ENCODE measurements at places on chromosomes 16 and 17.

- no peak for DNase-seq
Observed at GRCh38 chr16:79469999-79470398, 130.5 kb downstream of the MAF start.

DNA sequence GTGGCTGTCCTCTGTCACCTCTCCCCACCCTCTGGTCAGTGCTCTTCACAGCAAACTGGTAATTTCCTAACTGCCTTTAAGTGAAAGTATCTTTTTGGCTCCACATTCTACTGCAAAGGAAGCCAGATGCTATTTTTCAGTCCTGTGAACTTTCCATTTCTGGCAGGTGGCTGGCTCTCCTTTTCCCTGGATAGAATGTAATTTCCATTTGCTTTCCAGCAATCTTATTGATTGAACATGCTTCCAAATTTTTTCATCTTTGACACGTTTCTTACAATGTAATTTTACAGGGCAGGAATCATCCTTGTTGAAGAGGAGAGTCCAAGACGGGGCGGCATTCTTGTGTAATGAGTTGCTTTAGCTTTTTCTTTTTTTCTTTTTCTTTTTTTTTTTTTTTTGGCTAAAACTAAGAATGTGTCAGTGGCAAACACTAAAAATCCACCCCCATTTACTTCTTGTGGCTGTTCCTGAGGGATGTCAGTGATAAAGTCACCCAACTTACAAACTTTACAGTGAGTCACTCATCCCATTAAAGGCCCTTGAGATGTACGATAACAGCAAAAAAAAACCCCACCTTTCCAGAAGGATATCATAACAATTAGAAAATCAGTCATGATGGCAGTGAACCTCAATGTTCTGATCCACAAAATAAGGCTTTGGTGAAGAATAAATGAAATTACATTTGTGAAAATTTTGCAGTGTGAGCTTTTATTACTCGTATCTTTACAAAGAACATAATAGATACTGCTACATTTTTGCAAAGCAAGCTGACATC is 29.4 kb upstream of the PRKCA start:
- no peak for DNase-seq

- DNase-seq = no peak
Observed at GRCh38 chr16:1455190-1456171, 11.1 kb upstream of the CCDC154 start.

DNA sequence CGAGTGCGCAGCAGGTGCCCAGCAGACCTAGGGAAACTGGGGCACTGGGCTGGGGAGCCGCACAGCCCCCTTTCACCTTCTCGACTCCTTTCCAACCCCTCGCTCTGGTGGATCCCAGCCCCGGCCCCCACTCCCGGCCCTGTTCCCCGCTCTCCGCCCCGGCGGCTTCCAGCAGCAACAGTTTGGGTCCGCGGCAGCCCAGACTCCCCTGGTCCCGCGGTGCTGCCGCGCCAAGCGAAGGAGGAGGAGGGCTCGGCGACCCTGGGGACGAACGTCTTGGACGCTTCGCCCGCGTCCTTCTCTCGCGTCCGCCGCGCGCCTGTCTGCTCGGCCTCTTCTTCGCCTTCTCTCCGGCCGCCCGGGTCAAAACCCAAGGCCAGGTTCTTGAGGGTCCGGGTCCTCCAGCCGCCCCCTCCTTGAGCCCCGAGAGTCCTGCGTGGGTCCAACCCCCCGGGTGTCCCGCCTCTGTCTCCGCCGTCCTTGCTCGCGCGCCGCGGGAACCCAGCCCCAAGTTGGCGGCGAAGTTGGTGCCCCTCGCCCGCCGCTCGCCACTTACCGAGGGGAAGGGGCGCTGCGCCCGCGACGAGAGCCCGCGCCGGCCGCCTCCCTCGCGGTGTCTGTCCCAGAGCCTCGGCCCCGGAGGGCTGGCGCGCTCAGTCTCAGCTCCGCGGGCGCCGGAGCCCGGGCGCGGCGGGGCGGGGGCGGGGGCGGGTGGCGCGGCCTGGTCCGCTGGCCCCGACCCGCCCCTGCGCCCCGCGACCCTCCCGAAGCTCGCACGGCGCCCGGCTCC is 1.4 kb upstream of the GRIN2C start:
- DNase-seq = no peak

GRCh38 chr16:86018487-86018886 is 119.5 kb downstream of the IRF8 start:
- DNase-seq = no peak

- no peak for DNase-seq
Observed at GRCh38 chr17:2723505-2723996, 12.0 kb upstream of the CLUH start.

GRCh38 chr17:55577687-55578086 is 66.4 kb upstream of the SMIM36 start:
- DNase-seq = no peak

GRCh38 chr16:85037050-85037410 is 9.4 kb downstream of the KIAA0513 start:
- DNase-seq = peak; percentile 67

- peak; percentile 80 for DNase-seq
Observed at GRCh38 chr17:3852561-3852960, 6.5 kb upstream of the NCBP3 start.

DNA sequence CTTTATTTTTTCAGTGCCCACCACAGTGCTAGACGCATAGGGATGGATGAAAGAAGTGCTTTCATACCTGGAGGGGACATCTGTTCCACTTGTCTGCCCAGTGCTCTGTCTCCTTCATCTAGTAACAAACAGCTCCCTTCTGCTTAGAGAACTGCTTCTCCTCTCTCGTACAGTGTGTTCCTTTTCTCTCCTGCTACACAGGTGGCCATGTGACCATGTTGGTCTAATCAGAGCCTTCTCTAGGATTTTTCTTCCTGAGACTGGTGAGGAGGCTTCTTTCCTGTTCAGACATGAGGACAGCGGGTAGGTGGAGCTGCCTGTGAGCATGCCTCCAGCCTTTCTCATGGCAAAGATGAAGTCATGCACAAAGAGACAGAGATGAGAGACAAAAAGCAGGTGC is 182.7 kb downstream of the TMEM132E start:
- DNase-seq = no peak

DNA sequence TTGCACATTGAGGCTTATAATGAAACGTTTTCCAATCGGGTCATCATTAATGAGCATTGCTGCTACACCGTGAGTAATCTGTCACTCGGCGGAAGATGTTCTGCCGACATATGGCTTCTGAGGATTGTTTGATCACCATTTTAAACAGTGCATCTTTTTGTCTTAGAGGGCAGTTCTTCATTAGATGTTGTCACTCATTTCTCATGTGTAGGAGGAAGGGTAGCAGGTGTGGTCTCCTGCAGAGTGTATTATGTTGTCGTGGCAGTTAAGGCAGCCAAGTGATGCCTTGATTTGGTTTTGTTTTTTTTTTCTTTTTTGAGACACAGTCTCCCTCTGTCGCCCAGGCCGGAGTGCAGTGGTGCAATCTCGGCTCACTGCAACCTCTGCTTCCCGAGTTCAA is 50.5 kb downstream of the SEC14L1 start:
- no peak for DNase-seq

DNA sequence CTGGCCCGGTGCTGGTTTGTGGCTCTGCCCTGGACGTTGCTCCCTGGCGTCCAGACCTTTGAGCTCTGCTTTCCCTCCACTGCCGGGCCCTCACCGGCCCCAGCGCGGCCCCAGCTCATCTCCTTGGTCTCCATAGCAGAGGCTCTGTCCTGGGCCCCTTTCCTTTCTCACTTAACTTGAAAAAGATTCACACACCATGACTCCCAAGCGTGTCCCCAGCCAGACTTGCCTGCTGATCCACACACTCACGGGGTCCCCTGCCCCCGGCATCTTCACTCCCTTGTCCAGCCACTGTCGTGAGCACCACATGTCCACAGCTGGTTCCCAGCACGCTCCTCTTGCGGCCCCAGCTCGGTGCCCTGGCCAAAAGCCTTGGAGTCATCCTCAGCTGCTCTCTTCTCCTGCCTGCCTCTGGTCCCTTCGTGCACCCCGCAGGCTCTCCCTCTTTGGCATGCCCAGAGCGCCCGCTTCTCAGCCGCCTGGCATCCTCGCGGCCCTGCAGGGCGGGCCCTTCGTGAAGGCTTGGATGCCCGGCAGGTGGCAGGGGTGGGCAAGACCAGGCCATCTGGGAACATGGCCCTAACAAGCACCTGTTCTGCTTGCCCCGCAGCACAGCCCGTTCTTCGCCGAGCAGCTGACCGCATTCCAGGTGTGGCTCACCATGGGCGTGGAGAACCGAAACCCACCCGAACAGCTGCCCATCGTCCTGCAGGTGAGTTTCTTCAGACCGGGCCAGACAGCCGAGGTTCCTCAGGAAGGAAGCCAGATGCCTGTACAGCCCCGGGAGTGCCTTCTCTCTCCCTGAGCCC is 145.6 kb upstream of the CHMP6 start:
- DNase-seq = no peak

GRCh38 chr16:20911361-20911760 is 10.8 kb downstream of the LYRM1 start:
- no peak for DNase-seq

GRCh38 chr17:61064087-61064951 is 335.3 kb upstream of the TBX2 start:
- no peak for DNase-seq

DNA sequence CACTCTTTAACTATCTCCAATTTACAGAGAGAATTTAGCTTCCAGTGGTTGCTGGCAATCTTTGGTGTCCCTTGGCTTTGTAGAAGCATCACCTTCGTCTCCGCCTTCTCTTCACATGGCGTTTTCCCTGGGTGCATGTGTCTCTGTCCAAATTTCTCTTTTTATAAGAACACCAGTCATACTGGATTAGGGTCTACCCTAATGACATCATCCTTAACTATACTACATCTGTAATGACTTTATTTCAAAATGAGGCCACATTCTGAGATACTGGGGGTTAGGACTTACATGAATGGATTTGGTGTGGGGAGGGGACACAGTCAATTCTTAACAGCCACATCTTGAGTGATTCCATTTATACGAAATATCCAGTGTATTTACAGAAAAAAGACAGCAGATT is 22.2 kb downstream of the CACNG4 start:
- DNase-seq = no peak

DNA sequence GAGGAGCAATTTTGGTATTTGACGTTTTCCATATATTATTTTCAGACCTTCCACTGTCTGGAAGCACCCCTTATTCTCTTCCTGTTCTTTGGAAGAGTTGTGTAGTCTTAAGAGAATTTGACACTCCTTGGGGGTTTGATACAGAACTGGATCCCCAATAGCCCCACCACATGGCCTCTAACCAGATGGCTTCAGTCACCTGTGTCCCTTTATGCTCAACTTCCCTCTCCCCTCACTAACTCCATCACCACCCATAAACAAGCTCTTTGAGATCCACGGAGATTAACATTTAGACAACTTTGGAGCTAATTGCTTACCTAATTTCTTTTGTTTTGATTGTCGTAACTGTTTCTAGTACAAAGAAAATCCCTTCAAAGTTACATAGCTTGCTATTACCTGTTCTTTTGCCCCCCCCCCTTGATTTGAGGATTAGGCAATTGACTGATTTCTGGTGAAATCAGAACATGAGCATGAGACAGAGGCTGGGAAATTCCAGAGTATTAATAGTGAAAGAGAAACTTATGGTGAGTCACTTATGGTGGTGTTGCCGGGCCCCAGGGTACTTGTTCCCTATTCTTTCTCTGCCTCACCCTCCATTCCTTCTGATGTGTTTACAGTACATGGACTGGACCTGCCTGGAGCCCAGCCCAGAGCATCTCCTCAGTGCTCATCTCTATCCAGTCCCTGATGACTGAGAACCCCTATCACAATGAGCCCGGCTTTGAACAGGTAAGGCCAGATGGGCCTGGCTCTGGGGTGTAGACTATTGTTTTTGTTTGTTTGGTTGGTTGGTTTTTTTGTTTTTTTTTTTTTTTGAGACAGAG is 7.5 kb downstream of the UBE2Z start:
- no peak for DNase-seq

GRCh38 chr16:86971251-86971650 is 345.9 kb downstream of the C16orf95 start:
- DNase-seq = no peak

DNA sequence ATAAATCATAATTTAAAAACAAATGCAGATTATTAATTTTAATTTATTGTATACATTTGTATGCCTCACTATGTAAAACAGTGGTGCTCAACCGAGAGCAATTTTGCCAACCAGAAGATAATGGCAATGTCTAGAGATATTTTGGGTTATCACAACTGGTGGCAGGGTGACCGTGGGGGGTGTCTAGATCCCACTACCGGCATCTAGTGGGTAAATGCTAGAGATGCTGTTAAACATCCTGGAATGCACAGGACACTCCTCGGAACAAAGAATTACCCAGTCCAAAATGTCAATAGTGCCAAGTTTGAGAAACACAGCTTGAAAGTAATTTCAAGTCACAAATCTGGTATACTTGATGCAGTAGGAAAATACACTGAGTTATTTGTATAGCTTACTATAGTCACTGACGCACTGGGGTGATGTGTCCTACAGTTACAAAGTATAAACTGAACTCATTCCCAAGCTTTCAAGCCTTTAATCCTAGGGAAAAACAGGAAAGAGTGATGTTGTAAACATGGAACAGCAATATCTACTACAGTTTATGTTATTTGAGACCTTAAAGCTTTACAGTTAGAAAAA is 133.5 kb downstream of the BRIP1 start:
- DNase-seq = no peak

- DNase-seq = no peak
Observed at GRCh38 chr17:44033861-44034408, 19.2 kb upstream of the TMEM101 start.

GRCh38 chr17:56114469-56114868 is 38.8 kb upstream of the ANKFN1 start:
- no peak for DNase-seq

- no peak for DNase-seq
Observed at GRCh38 chr16:75774197-75774596, 47.9 kb upstream of the CPHXL start.

DNA sequence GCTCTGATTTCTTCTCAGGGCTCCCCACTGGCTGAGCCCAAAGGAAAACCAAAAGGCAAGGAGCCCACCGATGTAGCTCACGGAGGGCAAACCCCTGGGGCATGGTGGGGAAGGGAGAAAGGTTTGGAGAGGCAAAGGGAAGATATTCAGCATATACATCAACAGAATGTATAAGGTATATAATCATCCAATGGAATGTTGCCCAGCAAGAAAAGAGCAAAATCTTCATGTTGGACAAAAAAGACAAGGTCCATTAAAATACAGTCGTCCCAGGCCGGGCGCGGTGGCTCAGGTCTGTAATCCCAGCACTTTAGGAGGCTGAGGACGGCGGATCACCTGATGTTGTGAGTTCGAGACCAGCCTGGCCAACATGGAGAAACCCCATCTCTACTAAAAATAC is 1.6 kb downstream of the CPPED1 start:
- no peak for DNase-seq

GRCh38 chr17:40124279-40125141 is 2.7 kb downstream of the MSL1 start:
- DNase-seq = no peak

DNA sequence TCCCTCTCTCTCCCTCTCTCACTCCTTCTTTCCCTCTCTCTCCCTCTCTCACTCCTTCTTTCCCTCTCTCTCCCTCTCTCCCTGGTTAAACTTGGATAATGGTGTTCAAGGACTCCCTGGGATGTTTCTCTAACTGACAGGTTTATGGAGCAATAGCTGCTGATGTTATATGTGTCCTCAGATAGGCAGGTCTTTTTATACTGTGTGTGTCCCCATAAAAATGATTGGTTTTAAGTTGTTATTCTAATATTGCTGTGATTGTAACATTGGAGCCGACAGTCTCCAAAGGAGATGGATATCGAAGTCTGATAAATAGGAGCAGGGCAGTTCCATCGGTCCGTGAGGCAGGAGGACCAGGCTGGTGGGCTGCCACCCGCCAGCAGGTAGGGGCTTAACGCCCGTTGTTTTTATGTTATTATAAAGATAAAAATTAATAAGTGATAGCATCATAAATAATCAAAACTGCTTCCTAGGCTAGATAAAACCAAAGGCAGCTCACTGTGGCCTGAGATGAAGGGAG is 38.1 kb upstream of the C16orf82 start:
- no peak for DNase-seq

GRCh38 chr16:9351440-9351839 is 260.0 kb downstream of the HAPSTR1 start:
- no peak for DNase-seq
